ENCODE measurements at places on chromosomes 12 and 14.

DNA sequence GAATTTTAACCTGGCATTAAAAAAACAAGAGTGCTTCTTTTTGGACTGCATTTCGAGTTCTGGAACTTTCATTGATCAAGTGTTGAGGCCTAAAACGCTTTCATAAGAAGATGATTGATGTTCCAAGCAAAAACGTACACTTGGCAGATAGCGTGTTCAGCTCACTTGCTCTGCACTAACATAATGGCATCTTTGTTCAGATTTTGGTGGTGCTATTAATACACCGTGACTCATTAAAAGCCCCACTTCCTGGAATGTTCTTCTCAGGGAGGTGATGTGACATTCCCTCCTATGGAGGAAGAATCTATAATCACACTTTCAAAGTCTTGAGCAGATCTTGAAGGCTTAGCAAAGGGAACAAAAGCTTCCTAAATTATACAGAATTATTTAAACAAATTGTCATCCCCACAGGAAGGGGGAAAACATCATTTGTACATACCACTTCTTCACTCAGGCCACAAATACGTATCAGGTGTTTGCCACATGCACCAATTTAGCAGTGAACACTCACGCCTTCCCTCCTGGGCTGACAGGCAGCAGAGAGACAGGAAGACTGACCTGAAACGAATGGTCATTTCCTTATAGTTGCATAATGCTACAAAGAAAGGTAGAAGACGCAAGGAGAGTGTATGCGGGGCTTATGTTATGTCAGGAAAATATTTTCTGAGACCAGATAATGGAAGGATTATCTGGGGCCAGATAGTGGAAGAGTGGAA, 15.4 kb downstream of the HSP90AA1 start:
- no peak for DNase-seq

GRCh38 chr12:110023059-110023980, 24.1 kb downstream of the ANKRD13A start:
- DNase-seq: no peak

DNA sequence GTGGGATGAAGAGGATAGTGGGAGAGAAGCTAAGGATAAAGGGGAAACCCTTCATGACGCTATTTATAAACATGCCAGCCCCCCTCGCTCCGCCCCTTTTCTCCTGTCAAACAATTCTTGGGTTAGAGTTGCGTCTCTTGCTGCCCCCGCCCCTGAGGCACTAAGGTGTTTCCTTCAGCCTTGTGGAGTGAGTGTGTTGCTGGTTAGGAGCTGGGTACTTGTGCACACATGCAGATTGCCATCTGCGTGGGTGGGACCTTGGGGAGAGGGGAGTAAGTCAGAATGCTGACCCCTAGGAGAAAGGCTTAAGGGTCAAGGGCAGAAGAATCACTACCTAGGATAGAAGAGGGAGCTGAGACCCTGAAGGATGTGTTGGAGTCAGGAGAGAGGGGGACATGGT, 5.4 kb downstream of the FOXJ2 start:
- DNase-seq: no peak

DNA sequence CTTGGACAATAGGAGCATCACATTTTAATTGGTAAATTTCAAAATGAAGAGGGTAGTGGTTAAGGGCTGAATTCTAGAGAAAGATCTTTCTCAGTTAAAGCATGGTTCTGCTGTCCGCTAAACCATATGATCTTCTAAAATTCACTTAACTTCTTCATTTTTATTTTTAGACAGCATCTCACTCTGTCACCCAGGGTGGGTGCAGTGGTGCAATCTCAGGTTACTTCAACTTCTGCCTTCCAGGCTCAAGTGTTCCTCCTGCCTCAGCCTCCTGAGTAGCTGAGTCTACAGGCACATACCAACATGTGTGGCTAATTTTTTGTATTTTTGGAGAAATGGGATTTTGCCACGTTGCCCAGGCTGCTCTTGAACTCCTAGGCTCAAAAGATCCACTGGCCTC, 226.7 kb upstream of the ABCD2 start:
- no peak for DNase-seq

DNA sequence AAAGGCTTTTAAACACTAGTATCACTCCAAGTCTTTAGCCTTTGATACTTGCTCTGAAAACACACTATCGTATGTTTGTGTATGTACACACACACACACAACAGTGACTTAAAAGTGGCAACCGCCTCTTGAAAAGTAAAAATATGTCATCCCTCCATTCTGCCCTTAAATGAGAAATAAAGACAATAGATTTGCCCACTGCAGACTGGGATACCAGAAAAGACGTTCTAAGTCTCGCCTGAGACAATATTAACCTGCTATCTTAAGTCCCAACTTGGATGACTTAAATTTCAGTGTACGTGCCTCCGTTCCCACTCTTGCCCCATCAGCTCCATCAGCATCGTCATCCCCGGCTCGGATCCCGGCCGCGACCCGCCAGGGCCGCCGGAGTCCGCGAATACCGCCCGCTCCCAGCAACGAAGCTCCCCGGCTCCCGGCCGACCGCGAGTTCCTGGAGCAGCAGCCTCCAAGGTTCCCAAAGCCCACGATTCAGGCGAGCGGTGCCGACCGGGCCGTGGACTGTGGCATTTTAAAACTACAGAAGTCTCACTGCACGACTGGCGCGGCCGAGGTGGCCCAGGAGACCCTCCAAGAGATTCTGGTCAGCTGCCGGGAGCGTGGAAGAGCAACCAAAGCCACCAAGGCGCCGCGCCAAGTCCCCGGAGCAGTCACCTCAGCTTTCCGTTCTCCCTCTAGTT, 2.8 kb upstream of the ARID2 start:
- peak; percentile 44 for DNase-seq

GRCh38 chr12:75882421-75882820, 149.2 kb downstream of the PHLDA1 start:
- no peak for DNase-seq

DNA sequence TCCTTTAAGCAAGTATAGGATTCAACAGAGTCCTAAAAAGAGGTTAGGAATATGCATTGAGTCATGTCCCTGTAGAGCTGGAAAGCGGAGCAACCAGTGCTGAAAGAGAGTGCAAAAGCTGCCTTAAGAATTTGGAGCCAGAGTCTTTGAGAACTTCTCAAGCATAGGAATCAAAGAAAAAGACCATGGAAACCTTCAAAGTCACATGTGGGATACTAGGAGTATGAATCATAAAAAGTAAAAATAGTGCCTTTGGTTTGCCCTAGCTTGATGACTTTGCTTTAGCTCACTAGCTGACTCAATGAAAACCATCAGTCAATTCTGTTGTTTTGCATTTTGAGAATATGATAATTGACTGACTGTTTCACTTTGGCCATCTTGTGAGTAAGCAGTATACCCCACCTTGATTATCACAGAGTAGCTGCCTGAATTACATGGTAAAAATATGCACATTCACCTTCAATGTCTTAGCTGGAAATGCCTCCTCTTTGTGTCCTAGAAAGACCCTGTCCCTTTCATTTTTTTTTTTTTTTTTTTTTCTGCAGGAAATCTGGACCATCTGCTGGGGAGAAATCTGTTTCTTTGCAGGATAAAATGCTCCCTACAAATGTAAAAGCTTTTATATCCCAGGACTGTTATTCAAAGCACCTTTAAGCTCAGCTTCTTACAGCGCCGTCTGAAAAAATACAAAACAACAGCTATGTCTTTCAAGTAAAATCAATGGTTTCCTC, 248.6 kb upstream of the KRR1 start:
- peak; percentile 31 for DNase-seq

DNA sequence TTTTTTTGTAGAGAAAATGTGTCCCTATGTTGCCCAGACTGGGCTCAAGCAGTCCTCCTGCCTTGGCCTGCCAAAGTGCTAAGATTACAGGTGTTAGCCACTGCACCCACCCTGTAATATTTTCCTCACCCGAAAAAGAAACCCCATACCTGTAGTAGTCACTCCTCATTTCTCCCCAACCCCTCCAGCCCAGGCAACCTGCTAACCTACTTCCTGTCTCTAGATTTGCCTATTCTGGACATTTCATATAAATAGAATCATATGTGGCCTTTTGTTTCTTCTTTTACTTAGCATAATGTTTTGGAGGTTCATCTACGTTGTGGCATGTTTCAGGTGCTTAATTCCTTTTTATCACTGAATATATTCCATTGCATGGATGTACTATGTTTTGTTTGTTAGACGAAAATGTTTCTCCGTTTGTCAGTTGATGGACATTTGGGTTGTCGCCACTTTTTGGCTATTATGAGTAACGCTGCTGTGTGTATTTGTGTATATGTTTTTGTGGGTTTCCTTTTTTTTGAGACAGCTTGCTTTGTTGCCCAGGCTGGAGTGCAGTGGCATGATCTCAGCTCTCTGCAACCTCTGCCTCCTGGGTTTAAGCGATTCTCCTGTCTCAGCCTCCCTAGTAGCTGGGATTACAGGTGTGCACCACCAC, 6.2 kb downstream of the ANKRD13A start:
- DNase-seq: peak; percentile 59

DNA sequence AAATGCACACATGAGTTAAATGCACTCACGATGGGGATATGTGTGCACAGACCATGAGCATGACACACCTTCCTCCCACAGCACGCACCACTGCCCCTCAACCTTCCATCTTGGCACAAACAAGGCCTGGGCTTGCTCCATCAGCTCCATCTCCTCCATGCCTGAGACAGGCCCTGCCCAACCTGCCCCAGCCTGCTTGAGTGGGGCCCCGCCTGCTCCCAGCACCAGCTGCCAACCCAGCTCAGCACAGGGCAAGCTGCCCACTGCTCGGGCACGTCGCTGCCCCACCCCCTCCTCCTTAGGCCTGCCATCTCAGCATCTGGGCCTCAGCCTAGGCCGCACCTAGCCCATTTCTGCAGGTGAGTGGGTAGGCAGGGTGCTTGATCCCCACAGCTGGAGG, 27.6 kb upstream of the KRT78 start:
- no peak for DNase-seq

GRCh38 chr14:56809270-56810146, 771 bp downstream of the OTX2 start:
- no peak for DNase-seq

DNA sequence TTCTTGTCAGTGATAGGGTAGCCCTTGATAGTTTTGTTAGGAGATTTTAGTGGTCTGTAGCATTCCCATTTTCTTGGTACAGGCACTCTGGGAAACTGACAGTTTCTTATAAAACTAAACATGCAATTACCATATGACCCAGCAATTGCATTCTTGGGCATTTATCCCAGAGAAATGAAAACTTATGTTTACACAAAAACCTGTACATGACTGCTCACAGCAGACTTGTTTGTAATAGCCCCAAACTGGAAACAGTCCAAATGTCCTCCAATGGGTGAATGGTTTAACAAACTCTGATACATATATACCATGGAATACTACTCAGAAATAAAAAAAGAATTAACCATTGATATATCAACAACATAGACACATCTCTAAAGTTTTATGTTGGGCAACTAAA, 75.5 kb downstream of the BORCS5 start:
- no peak for DNase-seq

GRCh38 chr14:69356903-69357543, 41.1 kb downstream of the ERH start:
- no peak for DNase-seq

DNA sequence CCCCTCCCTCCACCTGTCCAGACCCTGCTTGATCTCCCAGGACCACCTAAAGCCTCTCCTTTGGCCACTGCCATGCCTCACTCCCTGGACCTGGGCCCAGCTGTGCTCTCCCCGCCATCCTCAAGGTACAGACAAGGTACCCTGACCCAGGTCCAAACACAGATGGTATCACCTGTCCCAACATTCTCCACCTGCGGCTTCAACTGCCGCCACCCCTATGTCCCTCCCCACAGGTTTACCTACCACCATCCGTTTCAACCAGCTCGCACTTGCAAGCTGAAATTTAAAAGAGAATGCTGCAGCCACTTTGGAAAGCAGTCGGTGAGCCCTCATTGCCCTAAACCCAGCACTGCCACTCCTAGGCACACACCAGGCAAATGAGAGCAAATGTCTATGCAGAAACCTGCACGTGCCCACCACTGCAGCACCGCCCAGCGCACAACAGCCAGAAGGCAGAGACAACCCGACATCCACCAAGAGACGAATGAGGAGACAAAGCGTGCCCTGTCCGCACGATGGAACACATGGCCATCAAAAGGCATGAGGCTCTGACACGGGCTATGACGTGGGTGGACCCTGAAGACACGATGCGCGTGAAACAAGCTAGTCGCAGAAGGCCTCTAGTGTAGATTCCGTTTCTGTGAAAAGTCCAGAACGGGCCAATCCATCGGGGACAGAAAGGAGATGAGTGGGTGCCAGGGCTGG, 71.0 kb downstream of the RFLNA start:
- no peak for DNase-seq

GRCh38 chr12:46043972-46044520, 53.7 kb upstream of the SCAF11 start:
- DNase-seq: no peak

DNA sequence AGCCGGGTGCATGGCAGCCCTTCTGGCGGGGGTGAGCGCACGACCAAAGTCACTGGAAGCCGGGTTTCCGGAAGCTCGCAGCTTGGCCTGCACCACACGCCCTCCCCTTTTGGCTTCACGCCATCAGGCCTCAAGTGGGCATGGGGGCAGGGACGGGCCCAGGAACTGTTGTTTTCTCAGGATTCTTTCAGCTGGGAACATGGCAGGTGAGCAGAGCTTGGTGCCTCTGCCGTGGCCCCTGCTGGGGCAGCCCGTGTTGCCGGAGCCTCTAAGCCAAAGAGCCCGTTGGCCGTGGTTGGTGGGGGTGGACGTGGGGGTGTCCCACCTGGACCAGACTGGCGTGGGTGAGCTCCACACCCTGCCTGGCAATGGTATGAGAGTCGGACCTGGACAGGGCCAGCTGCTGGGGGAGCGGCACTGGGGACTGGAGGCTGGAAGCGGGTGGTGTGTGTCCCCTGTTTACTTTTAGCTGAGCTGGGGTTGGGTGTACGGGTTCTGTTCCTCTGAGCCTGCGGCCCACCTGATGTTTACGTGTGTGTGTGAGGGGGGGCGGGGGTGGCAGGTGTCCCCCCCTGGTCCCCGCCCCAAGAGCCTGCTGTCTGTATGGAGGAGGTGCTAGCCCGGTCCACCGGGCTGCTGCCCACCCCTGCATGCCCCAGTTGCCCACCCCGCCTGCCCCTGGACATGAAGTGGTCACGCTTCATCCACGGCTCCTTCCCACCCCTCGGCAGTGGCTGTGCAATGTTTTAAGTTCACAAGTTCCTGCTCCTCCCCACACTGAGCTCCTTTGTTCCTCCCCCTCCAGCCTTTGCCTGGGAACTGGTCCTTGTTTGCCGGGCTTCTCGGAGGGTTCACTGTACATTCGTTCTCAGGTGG, 28.7 kb upstream of the PLD4 start:
- no peak for DNase-seq

DNA sequence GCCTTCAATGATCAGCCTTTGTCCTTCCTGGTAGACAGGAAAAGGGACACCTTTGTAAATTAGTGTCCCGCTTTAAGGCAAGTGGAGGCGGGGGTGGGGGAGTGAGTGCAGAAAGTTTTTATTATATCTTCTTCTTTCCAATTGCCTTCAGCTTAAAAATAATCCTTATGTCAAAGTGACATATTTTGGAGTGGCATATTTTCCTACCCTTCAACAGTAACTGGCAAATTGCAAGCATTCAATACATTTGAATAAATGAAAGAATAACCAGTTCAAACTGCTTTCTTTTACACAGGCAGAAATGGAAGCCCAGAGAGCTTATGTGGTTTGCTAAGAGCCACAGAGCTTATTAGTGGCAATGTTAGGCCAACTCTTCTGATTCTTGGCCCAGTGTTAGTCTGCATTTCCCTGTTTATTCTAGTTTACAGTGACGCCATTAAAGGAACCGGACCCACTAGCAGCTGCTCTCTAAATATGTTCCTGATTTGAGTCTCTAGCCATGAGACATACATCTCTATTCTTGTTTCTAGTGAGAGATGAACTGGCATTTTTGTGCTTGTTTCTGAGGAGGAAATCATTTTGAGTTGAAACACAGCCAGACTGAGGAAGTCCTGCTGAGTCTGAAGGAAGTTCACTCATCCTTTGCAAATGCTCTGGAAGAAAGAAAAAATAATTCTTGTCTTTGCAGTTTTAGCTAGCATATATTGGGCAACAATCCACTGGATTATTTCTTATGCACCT, 468.7 kb downstream of the NOVA1 start:
- no peak for DNase-seq
